ENCODE measurements at places on chromosomes 16 and 17. TPM values are rescaled to one million over a fixed set of nuclear protein-coding genes. Genes with fewer than 3 reads are reported as not detected.

DNA sequence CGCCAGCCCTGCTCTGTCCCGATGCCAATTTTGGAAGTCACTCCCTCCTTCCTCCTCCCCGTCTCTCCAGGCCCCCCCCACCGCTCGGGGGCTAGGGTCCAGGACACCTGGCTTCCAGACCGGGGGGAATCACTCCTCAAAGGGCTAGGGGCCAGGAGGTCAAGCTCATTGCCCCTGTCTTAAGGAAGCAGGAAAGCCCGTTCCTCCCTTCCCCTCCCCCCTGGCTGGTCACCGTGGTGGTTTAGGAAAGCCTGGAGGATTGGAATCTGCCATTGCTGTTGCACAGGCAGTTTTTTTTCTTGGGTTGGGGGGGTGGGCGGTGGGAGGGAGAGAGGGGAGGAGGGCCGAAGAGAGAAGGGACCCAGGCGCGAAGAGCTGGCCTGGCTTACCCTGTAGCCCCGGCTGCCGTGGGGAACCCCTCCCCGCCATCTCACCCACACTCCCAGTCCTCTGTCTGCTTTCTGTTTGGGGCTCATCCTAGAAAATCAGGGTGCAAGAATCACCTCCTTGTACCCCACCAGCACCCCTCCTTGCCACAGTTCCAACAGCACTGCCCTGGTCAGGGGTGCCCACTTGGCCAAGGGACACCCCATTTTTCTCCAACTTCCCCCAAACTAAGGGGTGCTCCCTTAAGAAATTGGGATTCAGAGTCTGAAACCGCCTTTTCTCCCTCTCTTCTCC is 2.9 kb upstream of the BCL6B start:
- no peak for DNase-seq

DNA sequence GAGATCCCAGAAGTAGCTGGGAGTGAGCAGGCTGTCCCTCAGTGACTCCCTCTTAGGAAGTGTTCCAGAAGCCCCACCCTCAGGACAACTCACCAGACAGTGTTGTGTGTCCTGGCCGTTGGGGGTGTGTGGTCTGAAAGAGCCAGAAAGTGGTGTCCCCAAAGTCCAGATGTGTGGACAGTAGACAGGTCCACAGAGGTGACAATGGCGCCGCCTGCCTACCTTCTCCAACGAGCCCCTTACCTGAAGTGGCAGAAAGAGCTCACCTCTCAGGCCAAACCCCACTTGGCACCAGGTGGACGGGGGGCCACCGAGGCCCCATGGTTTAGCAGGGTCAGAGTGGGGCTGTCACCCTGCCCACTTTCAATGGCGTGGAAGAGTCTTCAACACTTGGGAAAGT is 19.9 kb downstream of the C17orf100 start:
- DNase-seq, result no peak

The EMC6 gene
- total RNA-seq, result 43.6 TPM

The PERCC1 gene
- total RNA-seq, result not detected

The CMTM1 gene
- total RNA-seq, result 11.8 TPM

The DOC2B gene
- total RNA-seq, result 0.04 TPM
